ENCODE measurements at places on chromosomes 5 and 9.
A peak's percentile ranks its signal among the peaks of the same experiment; 100 is the strongest.

- no peak for DNase-seq
These were observed 50.6 kb upstream of the GAS1 start for GRCh38 chr9:86997951-86998350.

- DNase-seq, result no peak
These were observed 28.3 kb downstream of the IARS1 start for GRCh38 chr9:92265154-92265553.

GRCh38 chr5:40594811-40595210 lies 84.9 kb upstream of the PTGER4 start:
- no peak for DNase-seq

DNA sequence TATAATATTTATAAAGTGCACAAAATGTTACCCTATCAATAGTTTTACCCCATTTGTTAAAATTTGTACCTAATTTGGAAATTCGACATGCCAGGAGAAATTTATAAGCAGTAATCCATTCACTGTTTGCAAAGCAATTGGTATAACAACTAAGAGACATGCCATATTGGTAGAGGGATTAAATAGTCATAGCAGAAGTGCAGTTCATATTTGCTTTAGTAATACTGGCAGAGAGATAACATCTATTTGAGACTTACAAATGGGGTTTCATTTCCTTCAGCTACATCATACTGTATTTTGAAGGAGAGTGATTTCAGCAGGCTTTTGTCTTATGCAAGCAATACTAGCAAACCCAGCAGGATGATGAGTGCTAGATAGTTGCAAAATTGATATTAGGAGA lies 610.4 kb upstream of the CDH10 start:
- no peak for DNase-seq

DNA sequence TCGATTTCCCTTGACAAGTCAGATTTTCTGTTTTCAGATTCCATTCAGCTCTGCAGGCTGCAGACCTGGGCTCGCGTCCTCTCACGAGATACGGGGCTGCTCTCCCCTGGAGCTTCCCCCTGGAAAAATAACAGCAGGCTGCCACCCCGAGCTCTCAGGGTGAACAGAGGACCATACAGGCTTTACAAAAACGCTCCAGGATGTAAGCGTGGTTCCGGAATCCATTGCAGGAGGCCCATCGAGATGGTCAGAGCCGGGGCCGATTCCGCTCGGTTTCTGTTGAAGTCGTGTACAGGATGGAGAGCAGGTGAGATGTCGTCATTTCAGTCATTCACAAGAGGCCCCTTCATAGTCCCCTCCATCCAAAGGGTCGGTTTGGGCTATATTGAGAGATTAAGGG lies 297.7 kb upstream of the IRX4 start:
- no peak for DNase-seq

GRCh38 chr9:113219969-113220368 lies 1.1 kb downstream of the FKBP15 start:
- DNase-seq, result peak; percentile 2

DNA sequence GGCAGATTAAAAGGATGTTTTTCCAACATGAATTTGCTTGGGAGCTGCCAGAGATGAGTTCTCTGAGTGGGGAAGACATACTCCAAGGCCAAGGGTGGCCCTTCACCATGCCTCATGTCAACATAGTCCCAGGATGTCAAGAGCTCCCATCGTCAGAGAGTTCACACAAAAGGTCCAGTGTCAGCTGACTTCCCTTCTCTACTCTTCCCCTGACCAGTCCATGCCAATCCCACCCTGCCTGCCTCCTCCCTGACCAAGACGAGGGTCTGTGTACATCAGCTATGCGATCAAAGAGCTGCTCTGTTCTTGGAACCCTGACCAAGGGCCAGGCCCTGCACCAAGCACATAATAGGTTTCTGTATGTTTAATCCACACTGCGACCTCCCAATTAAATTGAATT lies 71.2 kb upstream of the ZNF622 start:
- DNase-seq, result no peak

GRCh38 chr9:74138182-74138581 lies 359.0 kb upstream of the RORB start:
- DNase-seq, result no peak

GRCh38 chr9:138117101-138117750 lies 239.6 kb downstream of the CACNA1B start:
- DNase-seq, result no peak

GRCh38 chr9:125443367-125443766 lies 181.7 kb downstream of the GAPVD1 start:
- no peak for DNase-seq

- peak; percentile 93 for DNase-seq
These were observed 60.1 kb upstream of the ZNF608 start for GRCh38 chr5:124806373-124807077.

GRCh38 chr5:98111686-98112085 lies 661.8 kb upstream of the RGMB start:
- DNase-seq, result no peak

DNA sequence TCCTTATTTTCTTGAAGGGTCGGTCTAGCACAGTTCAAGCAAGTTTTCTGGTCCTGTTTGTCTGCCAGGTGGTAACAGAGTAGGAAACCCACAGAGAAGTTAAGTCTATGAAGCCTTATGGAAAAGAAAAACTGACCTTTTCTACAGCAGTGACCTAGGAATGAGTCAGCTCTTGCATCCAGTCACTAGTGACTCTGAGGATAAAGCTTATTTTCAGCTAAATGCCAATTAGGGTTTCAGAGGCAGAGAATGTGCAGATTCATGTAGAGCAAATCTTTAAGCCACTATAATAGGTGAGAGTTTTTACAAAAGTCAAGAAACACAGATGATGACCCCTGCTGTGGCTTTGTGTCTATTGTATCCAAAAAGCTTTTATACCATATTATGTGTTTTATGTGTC lies 100.7 kb downstream of the CWC27 start:
- no peak for DNase-seq

DNA sequence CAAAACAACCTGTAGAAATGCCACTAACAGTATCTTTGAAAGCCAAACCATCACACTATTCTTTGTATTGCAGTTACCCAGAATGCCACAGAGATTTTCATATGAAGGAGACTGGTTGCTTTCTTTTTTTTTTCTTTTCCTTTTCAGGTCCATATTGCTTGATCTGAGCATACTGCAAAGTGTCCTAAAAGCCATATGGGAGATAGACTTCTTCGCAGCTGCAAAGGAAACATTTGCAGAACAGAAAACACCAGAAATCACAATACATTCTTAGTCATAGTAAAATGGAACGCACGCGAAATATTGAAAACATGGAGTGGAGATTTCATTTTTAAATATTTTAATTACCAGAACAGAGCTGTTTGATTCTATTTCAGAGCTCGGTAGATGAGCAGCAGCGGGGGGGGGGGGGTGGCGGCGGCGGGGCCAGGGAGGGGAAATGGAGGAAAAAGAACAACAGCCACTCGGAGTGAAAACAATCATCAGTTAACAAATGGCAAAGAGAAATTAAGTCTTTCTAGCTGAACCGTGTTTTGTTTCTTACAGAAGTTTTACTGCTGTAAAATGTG lies 284.1 kb downstream of the NFIB start:
- peak; percentile 65 for DNase-seq

DNA sequence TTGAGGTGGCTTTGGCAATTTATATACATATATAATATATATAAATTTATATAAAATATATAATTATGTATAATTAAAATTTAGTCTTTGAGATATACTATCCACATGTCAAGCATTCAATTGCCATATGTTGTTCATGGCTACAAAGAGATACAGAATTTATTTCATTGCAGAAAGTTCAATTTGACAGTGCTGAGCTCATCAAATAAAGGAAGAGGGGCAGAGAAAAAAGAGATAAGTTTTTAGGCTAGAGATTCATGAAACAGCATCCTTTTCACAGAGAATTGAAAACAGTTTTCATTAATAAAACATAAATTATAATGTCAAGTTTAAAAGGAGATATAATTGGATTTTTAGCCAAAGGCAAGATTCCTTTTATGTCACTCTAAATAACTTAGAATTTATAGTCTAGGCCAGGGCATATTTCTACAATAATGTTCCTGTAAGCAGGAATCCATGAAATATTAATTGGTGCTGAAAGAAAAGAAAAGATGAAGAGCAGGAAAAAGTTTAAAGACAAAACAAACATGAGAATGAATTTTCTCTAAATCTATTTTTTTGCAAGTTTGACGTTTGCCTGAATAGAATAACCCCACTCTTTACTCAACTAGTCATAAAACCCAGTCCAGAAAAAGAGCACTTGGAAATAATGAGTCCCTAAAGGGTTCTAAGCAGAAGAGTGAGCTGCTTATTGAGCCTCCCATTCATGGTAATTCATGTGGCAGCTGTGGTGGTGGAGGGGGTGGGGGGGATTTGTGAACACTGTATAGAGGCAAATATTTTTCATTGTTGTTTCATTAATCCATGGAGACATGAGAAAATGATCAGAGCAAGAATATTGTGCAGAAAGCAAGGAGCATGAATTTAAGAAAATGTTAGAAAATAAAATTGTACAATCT lies 1279.5 kb downstream of the CDH12 start:
- peak; percentile 33 for DNase-seq

GRCh38 chr5:14590949-14591348 lies 9.4 kb downstream of the OTULINL start:
- no peak for DNase-seq

DNA sequence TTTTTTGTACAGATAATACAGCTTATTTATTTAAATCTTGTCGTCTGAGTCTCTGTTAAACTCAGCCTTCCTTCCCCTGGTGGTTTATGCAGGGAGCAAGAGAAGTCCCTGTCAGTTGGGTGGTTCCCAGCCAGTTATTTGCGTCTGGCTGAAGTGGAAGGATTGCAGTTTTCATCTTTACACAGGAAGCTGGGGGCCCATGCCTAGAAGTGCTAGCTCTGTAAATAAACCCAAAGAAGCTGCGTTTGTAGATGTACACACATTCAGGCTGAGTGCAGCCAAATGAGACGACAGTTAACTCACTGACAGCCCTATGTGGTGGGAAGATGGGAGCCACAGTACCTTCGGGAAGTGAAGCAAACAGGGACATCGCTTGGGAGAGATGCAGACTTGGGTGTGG lies 122.1 kb downstream of the SAXO1 start:
- DNase-seq, result peak; percentile 72

GRCh38 chr5:1706428-1706827 lies 93.2 kb downstream of the MRPL36 start:
- DNase-seq, result no peak

- peak; percentile 53 for DNase-seq
These were observed 73.9 kb downstream of the ACTBL2 start for GRCh38 chr5:57408714-57409113.

- DNase-seq, result no peak
These were observed 179.7 kb upstream of the ANKRD55 start for GRCh38 chr5:56412601-56413379.

- no peak for DNase-seq
These were observed 99.7 kb upstream of the KIF2A start for GRCh38 chr5:62206150-62206829.

DNA sequence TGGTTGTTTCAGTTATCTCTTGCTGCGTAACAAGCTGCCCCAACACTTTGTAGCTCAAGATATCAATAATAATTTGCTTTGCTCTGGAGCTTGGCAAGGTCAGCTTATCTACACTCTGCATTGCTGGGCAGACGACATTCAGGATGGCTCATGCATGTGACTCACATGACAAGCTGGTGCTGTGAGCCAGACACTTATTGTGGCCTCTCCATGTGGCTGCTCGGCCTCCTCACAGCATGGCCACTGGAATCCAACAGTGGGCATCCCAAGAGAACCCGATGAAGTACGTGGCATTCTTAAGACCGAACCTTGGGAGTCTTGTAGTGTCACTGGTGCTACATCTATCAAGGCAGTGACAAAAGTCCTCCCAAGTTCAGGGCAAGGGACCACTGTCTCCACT lies 94.2 kb upstream of the MVB12B start:
- no peak for DNase-seq

DNA sequence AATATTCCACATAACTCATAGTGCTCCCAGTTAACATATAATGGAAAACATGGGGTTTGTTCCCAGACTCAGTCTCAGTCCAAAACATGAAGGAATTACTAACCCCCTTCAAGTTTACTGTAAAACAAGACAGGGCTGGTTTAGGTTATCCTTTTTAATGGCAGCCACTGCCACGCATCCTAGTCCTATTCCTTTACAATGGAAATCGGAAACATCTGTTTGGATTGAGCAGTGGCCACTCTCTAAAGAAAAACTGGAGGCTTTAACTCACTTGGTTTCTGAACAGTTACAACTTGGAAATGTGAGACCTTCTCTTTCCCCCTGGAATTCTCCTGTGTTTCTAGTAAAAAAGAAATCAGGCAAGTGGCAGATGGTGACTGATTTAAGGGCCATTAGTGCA lies 609.9 kb upstream of the ACO1 start:
- DNase-seq, result peak; percentile 8

DNA sequence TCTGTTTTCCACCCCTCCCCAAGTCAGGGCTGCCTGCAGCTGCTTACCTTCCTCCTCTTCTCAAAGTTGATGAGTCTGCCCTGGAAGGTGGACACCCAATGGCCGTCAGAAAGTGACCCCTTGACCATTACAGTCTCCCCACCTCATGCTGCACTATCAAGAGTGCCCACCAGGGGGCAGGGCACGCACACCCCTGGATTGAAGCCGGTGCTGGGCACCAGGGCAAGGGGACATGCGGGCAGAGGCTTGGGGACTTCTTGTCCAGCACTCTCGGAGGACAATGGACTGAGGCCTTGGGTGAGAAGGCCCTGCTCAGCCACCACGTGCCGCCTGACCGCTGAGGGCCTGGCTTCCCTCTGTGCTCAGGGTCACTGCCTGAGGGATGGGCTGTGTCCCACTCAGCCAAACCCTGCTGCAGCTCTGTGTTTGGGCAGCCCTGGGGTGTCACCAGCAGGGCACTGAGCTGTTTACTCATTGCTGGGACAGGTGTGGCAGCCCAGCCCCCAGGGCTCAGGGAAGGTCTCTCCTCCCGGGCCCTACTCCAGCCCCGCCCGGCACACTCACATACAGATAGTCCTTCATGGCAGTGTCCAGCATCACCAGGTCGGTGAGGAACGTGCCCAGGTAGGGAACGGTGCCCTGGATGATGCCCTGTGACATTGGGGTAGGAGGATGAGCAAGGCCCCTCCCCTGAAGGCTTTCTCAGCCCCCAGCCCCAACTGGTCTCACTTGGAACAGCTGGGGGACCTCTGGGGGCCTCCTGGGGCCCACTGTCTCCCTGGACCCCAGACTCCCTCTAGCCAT lies 17.7 kb downstream of the RALGDS start:
- peak; percentile 73 for DNase-seq

GRCh38 chr9:116937361-116937760 lies 250.3 kb downstream of the TRIM32 start:
- DNase-seq, result no peak

DNA sequence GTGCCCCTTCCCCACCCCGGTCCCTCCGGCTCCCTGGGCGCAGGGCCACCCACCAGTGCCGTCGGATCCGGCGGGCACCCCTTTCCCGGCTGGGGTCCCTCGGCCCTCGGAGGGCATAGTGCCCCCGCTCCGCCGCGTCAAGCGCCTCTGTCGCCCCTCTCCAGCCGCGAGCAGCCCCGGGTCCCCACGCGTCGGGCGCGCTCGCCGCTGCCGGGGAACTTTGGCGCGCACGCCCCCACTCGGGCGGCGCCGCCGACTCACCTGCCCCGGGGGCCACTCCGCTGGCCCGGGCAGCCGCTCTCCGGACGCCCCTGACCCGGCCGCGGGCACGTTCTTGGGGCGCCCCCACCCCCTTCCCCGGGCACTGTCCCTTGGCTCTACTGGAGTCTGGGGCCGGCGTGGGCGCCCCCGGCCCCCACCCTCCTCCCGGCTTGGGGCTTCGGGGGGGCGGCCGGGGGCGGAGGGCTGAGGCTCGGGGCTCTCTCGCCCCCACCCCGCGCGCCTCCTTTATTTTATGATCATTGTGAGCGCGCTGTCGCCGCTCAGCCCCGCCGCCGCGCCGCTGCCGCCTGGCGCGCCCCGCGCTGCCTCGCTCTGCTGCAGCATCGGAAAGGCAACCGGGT lies 1.1 kb upstream of the FAM78A start:
- no peak for DNase-seq

Data from tongue (tissue), 3 donors.